Right kidney (tissue), 9 donors: ENCODE measurements at places on chromosomes 2 and 18.

GRCh38 chr2:106816974-106817373, 69.0 kb downstream of the ST6GAL2 start:
- no peak for DNase-seq

DNA sequence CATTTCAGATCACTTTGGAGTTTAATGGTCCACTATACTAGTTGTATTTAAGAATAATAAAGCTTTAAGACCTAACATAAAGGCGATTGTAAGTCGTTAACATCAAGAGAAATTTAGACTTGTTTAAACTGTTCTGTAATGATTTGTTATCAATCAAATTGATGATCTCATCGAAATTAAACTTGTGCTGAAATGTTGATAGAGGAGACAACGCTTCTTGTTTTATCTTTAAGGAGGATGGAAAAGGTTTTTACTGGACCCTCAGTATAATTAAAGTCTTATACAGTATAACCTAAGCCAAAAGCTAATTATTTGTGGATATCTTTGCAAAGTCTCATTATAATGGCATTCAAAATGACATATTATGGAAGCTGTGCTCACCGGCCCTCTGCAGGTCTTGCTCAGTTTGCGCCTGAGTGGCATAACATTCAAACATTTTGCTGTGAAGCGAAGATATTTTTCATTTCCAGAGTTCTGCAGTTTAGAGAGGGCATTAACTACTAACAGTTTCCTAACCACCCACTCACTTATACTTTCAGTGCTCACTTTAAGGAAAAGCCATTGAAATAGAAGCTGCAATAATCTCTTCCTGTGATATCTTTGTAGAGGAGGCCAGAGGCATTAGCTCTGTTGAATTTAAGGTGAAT, 1.4 kb upstream of the SERTAD2 start:
- no peak for DNase-seq

DNA sequence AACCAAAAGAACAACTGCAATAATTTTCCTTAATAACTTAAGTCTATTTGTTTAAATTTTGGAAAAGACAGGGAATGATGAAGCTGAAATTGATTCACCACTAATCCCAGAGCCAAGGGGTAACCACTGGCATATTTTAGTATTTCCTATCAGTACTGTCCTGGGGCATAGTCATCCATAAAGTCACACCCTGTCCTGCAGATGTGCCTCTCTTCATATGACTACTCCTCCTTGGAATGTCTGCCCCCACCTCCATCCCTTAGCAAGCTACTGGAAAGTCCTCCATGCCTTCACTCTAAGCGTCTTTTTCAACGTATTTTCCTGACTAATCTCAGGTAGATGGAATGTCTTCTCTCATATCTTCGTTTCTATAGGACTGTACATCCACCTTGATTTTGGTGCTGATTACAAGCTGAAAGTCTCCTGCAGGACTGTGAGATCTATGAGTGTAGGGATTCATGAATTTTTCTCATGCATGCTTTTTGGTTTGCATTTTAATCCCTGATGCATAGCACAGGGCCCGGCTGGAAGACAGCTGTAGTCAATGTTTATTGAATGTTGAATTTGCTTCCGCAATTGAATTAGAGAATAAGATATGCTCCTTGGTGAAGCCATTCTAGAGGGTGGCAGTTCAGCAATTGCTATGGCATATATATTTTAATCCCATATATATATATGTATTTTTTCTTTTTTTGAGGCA, 85.6 kb downstream of the MOGAT1 start:
- no peak for DNase-seq

DNA sequence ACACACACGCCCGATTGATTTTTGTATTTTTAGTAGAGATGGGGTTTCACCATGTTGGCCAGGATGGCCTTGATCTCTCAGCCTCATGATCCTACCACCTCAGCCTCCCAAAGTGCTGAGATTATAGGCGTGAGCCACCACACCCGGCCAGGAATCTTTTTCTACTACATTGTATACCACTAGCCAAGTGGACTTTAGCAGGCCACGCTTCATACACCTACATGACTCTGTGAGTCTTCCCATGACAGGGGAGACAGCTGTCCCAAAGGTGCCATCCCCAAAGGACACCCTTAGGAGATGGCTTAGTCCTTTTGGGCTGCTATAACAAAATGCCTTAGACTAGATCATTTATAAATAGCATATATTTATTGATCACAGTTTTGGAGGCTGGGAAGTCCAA, 32.8 kb downstream of the ERMN start:
- DNase-seq = no peak

GRCh38 chr2:11543337-11544216, 9.7 kb downstream of the GREB1 start:
- no peak for DNase-seq

DNA sequence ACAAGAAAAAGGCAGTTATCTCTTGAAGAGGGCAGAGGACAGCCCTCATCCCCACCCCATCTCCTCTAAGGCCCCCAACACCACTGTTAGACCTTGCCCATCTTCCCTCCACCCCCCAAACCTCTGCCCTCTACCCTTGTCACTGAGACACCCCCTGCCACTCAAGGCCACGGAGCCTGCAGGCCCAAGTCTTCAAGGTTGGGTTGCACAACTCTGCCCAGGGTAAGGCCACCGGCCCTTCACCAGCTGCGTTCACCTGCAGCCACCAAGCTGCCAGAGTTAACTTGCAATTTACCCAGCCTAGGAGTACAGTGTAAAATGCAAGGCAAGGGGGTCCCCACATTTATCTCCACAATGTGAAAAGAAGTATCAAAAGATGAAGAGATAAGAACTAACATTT, 128.7 kb upstream of the PKDCC start:
- no peak for DNase-seq

GRCh38 chr18:25175558-25176517, 176.1 kb downstream of the ZNF521 start:
- no peak for DNase-seq

DNA sequence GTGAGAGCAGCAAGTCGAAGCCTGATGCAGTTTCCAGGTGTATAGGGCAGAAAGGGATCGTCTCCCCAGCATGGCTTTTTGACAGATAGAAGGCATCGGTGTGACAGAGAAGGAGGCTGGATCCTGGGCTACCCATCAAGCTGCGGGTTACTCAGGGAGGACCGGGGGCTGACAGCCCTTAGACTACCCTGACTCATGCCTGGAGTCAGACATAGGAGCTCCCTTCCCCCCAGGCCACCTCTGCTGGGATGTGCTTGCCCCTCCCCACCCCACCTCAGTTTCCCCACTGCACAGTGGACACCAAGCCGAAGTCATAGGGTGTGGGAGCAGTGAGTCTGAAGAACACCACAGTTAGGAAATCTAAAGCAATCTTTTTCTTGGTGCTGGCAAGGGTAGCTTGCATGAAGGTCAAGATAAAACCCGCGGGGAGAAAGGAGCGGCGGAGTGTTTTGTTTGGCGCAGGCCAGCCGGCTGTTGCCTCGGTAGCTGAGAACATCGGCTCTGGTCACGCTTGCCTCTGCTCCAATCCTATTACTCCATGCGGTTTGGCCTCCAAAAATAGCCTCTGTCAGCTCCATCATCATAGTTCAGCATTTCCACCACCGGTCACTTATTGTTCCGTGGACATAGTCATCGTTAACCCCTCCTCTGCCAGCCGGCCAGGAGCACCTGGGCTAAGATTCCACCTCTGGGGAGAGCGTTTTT, 169.2 kb upstream of the GLI2 start:
- no peak for DNase-seq

GRCh38 chr2:97781981-97782380, 68.6 kb downstream of the ZAP70 start:
- no peak for DNase-seq

GRCh38 chr2:149926149-149926548, 338.6 kb upstream of the MMADHC start:
- DNase-seq = no peak
